Lung (tissue), 17 donors: ENCODE measurements at places on chromosomes 2 and 18. TPM values are rescaled to one million over a fixed set of nuclear protein-coding genes. Genes with fewer than 3 reads are reported as not detected.

The AMER3 gene
- 0.09 TPM for total RNA-seq

The IL1F10 gene
- not detected for total RNA-seq

The LCT gene
- total RNA-seq, result not detected

The TFCP2L1 gene
- 36.1 TPM for total RNA-seq

The SCYGR8 gene
- not detected for total RNA-seq

The NR4A2 gene
- total RNA-seq, result 7.9 TPM

The CCDC85A gene
- total RNA-seq, result 7.8 TPM

The RND3 gene
- 42.7 TPM for total RNA-seq

The GNAL gene
- total RNA-seq, result 3.7 TPM

The HOXD12 gene
- total RNA-seq, result not detected

GRCh38 chr2:3805201-3805939 lies 102.0 kb downstream of the DCDC2C start:
- DNase-seq, result peak; percentile 27

- no peak for DNase-seq
These were observed 203.9 kb downstream of the PHLPP1 start for GRCh38 chr18:62919109-62919838.

GRCh38 chr2:108101481-108101880 lies 115.2 kb downstream of the SLC5A7 start:
- no peak for DNase-seq

DNA sequence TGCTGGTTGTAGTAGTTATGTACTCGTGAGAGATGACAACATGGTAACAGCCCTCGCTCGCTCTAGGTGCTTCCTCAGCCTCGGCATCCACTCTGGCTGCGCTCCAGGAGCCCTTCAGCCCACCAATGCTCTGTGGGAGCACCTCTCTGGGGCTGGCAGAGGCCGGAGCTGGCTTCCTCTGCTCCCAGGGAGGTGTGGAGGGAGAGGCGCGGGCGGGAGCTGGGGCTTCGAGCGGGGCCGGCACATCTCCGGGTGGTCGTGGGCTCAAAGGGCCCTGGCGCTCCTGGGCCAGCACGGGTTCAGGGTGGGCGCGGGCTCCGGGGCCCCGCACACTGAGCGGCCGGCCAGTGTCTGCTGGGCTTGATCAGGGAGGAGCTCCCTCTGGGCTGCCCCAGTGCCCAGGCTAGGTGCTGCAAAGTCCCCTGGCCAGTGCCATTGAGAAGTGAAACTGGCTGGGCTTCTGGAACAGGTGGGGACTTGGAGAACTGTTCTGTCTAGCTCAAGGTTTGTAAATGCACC lies 1012.1 kb downstream of the CNTNAP5 start:
- DNase-seq, result no peak

- no peak for DNase-seq
These were observed 5.1 kb downstream of the SLC35F6 start for GRCh38 chr2:26769089-26769761.

DNA sequence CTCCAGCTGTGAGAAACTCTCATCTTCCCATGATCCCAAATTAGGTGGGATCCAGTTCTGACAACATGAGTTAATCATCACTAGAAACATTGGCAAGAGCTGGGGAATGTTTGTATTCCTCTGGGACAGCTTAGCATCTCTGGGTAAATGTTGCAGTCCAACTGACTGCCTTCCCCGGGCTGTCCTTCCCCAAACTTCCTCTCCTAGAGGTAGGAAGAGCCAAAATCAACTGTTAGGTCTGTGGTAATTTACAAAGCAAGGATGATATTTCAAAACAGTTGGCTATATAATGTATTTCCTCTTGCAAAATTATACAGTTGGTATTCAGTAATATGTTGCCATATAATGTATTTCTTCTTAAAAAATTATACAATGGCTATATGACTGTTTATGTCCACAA lies 148.5 kb downstream of the MGAT5 start:
- DNase-seq, result no peak

GRCh38 chr2:157789256-157789655 lies 86.9 kb downstream of the ACVR1 start:
- DNase-seq, result peak; percentile 56

- peak; percentile 36 for DNase-seq
These were observed 1058.5 kb downstream of the CBLN2 start for GRCh38 chr18:71485611-71486010.

DNA sequence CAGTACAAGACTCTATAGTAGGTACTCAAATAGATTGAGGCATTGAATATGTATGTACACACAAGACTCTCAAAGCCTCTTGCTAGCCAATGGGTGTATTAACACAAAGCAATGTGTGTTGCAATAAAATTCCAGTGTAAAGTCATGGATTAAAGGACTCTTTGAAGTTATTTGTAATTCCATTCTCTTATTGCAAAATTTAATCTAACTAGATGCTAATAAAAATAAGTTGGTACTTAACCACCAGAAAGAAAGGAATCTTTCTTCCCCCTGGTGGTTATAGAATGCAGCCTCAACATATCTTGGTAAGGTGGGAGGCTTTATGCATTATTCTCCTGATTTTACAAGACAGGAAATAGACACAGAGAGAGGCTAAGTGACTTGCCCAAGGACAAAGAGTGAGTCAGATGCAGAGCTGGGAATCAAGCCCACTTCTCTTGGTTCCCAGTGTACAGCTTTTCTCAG lies 18.0 kb downstream of the LRP1B start:
- no peak for DNase-seq

GRCh38 chr2:182318466-182319220 lies 108.2 kb downstream of the PDE1A start:
- no peak for DNase-seq

DNA sequence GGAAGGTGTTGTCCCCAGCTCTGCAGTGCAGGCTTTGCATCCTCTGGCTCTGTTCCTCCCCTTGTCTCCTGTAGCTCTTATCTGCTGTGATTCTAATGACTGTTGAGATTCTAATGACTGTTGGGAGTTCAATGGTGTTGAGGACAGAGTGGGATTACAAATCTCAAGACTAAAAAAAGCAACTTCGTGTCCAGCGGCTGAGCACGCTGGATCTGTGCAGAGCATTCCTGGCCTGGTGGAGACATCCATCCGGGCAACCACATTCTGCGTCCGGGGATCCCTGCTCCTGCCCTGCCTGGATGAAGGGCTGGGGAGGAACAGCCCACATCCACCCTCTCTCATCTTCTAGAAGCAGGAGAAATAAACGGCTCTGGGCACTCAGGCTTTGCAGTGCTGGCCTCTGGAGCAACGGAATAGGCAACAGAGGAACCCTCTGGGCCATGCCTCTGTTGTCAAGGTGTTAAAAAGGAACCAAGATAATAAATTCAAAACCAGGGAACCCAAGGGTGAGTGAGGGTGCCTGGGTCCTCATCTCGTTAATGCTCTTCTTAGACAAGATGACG lies 106.7 kb upstream of the ASB18 start:
- no peak for DNase-seq

- DNase-seq, result no peak
These were observed 173.8 kb upstream of the TMEM200C start for GRCh38 chr18:6069103-6069502.

DNA sequence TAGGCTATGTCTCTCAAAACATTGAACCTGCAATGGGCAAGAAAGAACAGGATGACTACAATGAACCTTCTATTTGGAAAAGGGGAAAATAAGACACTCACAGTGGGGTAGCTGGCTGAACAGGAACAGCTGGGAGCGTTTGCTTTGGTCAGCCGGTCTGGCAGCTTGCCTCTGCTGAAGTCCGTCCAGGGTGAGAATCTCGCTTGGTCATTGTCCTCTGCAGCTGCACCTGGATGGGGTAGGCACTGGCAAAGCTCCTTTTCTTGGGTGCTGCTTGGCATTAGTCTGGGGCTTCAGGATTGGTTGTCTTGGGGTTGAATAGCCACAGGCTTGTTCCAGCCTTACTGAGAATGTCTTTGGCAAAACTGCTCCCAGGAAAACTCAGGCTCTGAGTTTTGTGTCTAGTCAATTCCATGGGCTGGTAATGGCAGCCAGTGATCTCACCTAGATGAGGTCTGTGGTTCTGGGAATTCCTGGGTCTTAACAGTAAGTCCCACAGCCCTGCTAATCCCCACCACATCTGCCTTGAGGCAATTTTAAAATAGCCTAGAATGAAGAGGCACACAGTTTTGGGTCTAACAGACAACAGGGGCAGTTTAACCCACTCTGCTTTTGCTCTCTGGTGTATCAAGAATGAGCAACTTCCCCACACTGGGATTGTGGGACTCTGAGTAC lies 13.4 kb downstream of the NEDD4L start:
- DNase-seq, result no peak

DNA sequence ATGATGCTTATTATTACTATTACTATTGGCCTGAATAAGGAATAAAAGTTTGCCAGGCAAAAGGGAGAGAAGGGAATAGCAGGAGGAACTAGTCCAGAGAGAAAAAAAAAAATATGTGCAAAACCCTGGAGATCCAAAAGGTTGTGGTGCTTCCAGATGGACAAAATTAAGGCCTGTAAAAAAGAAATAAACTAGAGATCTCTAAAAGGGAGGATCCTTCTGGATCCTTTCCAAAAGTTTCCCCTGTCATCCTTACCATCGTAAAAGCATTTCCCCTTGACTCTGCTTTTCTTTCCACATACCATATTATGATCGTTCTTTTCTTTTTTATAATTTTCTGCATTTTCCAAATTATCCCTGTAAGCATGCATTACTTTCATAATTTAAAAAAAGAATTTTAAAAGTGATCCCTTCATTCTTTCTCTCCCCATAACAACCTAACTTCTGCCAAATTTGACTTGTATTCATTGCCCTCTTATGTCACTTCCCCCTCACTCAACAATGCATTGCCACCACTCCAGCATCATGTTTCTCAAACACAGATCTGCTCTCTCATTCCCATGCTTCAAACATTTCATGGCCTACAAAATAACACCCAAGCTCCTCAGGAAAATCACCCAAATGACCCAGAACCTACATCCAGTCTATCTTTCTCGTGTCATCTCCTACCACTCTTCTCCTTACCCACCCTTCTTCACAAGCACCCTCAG lies 40.3 kb downstream of the RBMS1 start:
- no peak for DNase-seq

- peak; percentile 31 for DNase-seq
These were observed 100.7 kb downstream of the ANKRD44 start for GRCh38 chr2:197209742-197210408.

DNA sequence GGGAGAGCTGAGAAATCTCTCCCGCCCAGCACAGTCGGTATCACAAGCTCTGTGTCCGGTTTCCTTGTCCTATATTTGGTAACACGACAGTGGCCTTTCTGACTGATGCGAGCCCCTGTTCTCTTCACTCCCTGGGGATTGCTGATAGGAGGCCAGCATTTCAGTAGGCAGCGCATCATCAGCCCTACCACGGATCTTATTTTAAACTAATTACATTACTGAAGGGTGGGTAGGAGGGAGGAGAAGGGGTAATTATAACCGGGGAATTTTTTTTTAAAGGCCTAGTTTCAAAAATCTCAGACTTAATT lies 125.6 kb upstream of the LGALSL start:
- DNase-seq, result no peak

DNA sequence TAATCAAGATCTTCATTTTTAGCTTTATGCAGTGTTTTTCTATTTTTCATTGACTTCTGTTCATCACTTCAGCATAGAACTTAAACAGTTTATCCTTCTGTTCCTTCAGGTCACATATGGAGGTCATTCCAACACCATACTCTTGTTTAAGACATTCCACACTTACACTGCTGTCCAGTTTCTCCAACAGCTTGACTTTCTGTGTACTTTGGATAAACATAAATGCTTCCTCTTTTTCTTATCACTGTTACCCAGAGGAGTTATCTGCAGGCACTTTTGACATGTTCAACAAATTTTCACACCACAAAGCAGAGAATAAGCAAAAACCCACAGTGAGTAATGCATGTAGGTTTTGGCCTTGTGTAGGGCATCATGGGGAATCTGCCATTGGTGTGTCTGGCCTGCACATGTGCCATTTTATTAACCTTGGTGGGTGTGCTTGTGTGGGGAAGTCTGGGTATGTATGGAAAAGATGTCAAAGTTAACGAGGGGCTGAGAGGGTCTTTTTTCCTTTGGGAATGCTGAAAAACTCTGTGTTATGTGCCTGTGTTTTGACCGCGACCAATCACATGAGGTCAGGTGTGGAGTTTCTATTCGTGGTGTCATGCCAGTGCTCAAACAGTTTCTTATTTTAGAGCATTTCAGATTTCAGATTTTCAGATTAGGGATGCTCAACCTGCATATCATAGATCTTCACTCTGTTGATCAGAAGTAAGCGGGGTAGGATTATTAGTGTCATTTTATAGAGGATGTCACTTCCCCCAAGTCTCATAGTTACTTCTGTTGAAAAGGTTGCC lies 53.9 kb upstream of the ACVR1 start:
- DNase-seq, result no peak

- DNase-seq, result no peak
These were observed 120.0 kb downstream of the SNTG2 start for GRCh38 chr2:1070601-1071000.

DNA sequence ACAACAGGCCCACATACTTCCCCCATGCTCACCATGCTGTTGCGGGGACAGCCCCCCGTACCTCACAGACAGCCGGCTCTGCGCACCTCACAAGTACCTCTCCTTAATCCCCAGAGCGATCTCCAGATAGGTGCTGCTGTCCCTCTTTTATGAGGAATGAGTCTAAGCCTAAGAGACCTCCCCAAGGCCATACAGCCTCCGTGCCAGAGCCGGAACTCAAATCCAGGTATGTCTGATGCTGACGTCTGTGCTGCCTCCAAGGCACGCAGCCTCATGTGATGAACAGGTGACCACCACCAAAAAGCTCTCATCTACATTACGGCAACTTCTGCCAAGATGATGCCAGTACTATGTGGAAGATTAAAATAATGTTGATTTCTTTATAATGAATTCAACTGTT lies 85.2 kb downstream of the EIPR1 start:
- DNase-seq, result no peak

GRCh38 chr2:159711562-159712142 lies 654 bp upstream of the MARCHF7 start:
- no peak for DNase-seq

- no peak for DNase-seq
These were observed 994.1 kb upstream of the ACVR2A start for GRCh38 chr2:146850746-146851145.

- DNase-seq, result no peak
These were observed 17.8 kb downstream of the EML6 start for GRCh38 chr2:54741250-54741649.

- no peak for DNase-seq
These were observed 89.9 kb upstream of the RANBP2 start for GRCh38 chr2:108629417-108629816.

- peak; percentile 15 for DNase-seq
These were observed 689 bp downstream of the RPRD1A start for GRCh38 chr18:36066686-36067054.

GRCh38 chr2:121090088-121090715 lies 194.8 kb downstream of the TFCP2L1 start:
- DNase-seq, result no peak
